ENCODE measurements at places on chromosomes 5 and 9.

GRCh38 chr5:61055434-61056006 lies 106.7 kb downstream of the SMIM15 start:
- DNase-seq, result peak; percentile 20

DNA sequence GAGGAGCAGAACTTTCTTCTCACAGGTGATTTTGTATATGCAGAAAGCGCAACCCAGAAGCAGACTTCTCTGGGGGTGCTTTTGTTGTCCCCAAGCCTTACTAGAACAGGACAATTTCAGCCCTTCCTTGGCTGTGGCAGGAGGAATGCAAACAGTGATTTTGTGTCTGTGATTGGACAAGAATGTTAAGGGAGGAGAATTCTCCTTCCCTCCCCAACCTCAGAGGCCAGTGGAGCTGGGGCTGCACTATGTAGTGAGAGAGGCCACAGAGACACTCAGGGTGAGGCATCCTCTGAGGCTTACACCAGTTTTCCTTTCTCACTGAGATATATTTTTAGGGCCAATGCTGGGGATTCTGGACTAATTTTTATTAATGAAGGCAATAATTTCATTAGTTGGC lies 58.8 kb downstream of the ZNF366 start:
- DNase-seq, result no peak

- no peak for DNase-seq
These were observed 146.9 kb upstream of the TLX3 start for GRCh38 chr5:171162165-171162564.

GRCh38 chr5:17425385-17426070 lies 72.5 kb upstream of the TAF11L2 start:
- DNase-seq, result no peak

GRCh38 chr5:35904443-35905132 lies 33.8 kb downstream of the CAPSL start:
- DNase-seq, result no peak

- no peak for DNase-seq
These were observed 71.6 kb upstream of the XPA start for GRCh38 chr9:97768746-97769145.

DNA sequence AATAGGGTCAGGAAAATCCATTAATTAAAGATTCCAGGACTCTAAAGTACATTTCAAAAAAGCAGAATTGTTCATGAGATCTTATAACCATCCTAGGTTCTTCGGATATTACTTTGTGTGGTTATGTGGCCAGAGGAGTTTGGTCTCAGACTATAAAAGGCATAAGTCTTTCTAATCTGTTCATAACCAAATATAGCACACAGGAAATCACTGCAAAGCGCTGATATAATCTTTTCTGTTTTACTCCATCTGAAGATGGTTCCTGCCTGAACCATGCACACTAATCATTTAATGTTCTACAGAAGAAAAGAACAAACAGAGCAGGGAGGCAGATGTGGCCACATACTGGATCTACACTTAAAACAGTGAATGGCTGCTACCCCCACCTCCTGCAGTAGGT lies 182.8 kb downstream of the SEMA5A start:
- no peak for DNase-seq
